K562 (cell line): ENCODE measurements at places on chromosomes 2 and 18. TPM values are rescaled to one million over a fixed set of nuclear protein-coding genes. Genes with fewer than 3 reads are reported as not detected.

DNA sequence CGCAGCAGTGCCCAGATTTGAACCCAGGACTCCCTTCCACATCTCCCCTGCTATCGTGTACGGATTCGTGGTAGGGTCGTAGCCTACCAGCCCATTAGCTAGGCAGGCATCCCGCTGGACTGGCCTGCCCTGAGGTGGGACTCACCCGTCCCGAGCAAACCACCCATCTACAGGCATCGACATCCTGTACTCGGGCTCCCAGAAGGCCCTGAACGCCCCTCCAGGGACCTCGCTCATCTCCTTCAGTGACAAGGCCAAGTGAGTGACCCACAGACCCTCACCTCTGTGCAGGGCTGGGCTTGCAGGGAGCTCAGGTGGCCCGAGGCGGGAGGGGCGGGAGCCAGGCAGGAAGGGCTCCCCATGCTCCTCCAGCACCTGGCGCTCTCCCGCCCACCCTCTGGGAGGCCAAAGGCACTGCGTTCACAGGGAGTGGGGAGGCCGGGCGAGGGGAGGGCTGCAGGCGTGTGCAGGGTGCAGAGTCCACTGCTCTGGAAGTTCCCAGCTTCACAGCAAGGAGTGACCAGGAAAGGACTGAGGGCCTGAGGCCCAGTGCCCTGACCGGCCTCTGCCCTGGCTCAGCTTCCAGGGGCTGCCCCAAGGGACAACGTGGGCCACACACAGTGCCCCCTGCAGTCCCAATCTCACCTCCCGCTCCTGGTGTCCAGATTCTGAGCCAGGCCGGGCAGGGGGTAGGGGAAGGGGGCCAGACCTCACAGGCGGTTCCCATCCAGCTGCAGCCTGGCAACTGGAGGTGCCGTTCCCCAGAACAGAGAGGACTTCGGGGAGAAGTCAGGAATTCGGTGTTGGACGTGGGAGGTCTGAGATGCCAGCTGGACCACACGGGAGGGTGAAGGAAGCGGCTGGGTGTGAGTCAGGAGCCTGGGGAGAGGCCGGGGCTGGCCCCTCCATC is 5.4 kb downstream of the AGXT start:
- DNase-seq = no peak

- no peak for DNase-seq
These were observed 1392.4 kb upstream of the SLC39A10 start for GRCh38 chr2:194264586-194264985.

DNA sequence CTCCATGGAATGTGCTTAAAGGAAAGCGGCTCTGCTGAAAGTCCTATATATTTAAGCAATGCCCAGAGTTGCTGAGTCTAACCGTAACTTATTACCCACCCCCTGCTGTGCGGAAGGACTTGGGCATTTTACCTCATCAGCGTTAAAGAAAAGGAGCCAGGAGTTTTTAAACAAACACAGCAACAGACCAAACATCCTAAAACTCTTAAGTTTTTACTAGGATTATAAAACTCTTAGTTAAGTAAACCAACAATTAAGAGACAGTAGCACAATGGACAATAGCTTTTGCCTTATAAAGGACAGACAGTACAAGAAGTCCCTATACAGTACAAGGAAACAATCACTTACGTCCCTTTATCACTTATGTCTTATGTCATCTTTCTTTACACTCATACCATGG is 90.2 kb downstream of the ZNF521 start:
- DNase-seq = no peak

DNA sequence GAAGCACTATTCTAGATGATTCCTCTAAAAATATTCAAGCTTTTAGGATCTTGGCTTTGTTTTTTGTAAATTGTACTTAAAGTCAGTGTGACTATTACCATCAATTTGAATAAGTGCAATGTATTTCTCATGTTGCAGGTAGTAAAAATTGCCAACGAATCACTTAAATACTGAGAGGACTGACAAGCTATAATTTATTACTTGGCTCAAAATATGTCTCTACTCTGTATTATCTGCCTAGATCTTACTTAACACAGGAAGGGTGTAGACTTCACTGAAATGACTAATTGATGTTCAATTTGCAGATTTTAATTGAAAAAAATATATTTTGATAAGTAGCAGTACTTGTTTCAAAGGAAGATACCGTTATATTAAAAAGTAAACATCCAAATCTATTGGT is 202.3 kb downstream of the SLC8A1 start:
- DNase-seq = no peak

Gene CTNNA2
- total RNA-seq = 0.09 and 0.40 TPM in 2 replicates

Gene IL1RL2
- not detected in 2 replicates for total RNA-seq

Gene PCARE
- total RNA-seq = not detected in 2 replicates
